AG08395 (cell line): ENCODE measurements at places on chromosomes 12 and 14.

- no peak for DNase-seq
These were observed 81.3 kb downstream of the PPHLN1 start for GRCh38 chr12:42407306-42407705.

DNA sequence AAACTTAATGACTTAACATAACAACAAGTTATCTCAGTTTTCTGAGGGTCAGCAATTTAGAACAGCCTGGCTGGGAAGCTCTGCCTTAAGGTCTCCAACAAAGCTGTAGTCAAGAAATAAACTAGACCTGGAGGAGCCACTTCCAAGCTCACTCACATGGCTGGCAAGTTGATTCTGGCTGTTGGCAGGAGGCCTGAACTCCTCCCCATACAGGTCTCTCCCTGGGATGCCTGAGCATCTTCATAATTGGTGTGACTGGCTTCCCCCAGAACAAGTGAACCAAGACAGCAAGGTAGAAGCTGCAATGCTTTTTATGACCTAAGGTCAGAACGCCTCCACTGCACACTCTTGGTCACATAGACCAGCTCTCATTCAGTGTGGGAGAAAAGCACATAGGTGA lies 128.3 kb downstream of the SAMD4A start:
- no peak for DNase-seq

DNA sequence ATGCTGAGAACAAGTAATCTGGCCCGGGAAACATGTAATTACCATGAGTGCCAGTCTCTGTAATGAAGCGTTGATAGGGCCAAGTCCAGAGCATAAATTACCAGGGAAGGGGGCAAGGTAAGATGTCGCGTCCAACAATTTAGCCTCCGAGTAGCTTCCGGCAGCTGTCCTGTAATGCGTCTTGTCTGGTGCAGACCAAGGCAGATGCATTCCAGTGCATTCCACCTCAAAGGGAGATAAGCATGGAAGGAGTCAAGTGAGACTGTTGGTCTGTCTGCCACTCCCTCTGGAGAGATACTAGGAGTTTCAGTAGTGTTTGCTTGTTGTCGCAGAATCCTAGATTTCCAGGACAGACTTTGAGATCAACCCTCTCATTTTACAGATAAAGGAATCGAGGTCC lies 218.3 kb downstream of the AACS start:
- DNase-seq = no peak

DNA sequence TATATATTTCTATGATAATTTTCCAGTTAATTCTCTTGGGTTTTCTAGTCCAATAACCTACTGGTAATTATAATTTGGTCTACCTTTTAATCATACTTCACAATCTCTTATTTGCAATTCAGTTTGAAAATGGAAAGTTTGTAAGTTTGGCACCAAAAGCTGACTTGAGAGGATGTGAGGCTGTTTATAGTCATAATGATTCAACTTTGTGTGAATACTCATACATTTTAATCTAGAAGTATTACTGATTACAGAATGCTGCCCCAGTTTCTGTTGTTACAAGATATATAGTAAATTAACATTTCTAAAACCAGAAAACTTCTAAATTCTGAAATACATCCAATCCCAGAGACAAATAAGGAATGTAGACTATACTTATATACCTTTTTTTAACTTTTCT lies 158.2 kb downstream of the SLC38A4 start:
- DNase-seq = no peak

- DNase-seq = no peak
These were observed 48.0 kb downstream of the TGFB3 start for GRCh38 chr14:75933712-75934296.

GRCh38 chr12:50192908-50193307 lies 25.7 kb upstream of the CERS5 start:
- peak; percentile 35 for DNase-seq

- no peak for DNase-seq
These were observed 82.9 kb downstream of the BCL2L14 start for GRCh38 chr12:12153596-12153995.

- DNase-seq = no peak
These were observed 3.9 kb downstream of the SLC38A2 start for GRCh38 chr12:46368684-46369083.

DNA sequence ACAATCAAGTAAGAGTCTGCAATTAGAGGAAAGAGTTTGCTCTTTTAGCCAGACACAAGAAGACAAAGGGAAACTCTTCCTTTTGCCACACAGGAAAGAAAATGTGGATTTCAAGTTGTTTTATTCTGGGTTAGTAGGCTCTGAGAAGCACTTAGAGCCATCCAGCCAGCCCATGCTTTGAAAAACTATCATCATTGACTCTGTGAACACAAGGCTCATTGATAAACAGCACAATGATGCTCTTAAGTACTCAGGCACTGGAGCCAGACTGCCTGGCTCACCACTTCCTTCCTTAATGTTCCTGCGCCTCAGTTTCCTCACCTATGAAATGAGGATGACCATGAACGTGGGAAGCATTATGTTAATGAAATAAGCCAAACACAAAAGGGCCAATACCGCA lies 150.2 kb upstream of the EEA1 start:
- DNase-seq = no peak

GRCh38 chr14:94111276-94112095 lies 950 bp downstream of the IFI27 start:
- no peak for DNase-seq
